Psoas muscle (tissue), 8 donors: ENCODE measurements at places on chromosomes 16 and 17.
A peak's percentile ranks its signal among the peaks of the same experiment; 100 is the strongest.

GRCh38 chr17:31412511-31412910 is 21.0 kb downstream of the RAB11FIP4 start:
- DNase-seq, result no peak

DNA sequence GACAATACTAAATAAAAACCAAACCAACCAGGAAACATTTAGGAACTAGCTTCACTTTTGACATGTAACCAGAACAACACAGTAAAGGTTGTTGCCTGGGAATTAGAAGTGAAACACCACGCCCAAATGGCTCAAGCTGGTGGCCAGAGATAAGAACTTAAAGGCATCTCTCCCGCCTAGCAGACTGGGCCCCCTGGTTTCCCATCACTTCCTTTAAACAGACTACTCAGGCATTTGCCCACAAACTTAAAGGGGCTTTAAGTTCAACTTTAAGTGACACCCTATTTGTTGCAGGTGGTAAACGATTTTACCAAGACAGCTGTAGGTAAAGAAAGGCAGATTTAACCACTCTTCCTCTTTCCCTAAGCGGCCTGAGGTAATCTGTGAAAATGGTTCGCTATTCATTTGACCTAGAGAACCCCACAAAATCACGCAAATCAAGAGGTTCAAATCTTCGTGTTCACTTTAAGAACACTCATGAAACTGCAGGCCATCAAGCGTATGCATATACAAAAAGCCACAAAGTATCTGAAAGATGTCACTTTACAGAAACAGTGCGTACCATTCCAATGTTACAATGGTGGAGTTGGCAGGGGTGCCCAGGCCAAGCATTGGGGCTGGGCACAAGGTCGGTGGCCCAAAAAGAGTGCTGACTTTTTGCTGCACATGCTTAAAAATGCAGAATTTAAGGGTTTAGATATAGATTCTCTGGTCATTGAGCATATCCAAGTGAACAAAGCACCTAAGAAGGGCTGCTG is 40.8 kb upstream of the BPTF start:
- DNase-seq, result no peak

DNA sequence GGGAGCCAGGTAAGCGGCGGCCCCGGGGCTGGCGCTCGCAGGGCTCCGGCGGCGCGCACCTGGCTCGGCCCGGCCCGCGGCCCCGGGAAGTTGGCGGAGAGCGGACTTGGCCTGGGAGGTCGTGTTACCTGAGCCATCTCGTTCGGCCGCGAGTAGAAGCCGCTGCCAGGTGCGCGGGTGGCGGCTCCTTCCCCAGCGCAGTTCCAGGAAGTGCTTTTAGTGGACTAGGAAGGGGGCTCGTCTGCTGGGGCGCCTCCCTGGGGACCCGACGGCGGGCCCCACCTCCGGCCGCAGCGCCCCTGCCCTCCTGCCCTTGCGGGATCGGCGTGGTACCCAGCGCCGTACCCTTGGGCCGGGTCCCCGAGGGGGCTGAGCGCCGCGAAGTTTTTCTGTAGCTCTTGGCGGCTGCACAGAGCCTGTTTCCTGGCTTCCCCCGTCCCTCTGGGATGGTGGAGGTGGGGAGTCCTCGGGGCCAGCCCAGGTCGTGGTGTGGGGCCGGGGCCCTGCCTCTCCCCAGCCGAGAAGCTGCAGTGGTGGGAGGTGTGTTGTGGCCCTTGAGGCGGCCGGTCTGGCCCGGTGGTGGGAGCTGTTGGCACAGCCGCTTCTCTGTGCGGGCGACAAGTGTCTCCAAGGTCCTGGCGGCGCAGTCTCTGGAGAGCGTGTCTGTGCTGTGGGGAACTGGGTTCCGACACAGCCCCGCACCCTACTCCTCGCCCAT is 96.9 kb downstream of the RAB11FIP4 start:
- peak; percentile 56 for DNase-seq

GRCh38 chr16:49581630-49582298 is 208.2 kb downstream of the C16orf78 start:
- DNase-seq, result no peak

GRCh38 chr17:32483451-32484019 is 3.3 kb upstream of the CDK5R1 start:
- peak; percentile 89 for DNase-seq

GRCh38 chr17:82710499-82711232 is 5.8 kb upstream of the FN3KRP start:
- DNase-seq, result no peak

- DNase-seq, result no peak
Measured at GRCh38 chr17:49055181-49055927, 58.2 kb downstream of the IGF2BP1 start.

DNA sequence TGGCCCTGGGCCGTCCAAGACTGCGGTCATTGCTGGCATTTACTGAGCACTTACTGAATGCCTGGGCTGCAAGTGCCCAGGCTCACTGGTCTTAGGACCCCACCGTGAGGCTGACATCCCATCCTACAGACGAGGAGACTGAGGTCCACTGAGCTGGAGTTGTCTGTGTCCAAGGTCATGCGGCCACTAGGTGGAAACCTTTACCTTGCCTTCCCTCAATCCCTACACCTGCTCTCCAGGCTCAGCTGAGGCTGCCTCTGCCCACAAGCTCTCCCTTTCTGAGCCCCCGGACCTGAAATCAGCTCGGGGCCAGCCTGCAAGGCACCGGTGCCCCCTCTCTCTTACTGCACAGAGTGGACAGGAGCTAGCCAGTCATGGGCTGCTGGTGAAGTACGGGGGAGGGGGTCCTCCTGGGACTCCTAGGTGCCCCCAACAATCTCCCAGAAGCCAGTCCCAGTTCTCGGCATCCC is 1.5 kb downstream of the CASKIN1 start:
- no peak for DNase-seq

DNA sequence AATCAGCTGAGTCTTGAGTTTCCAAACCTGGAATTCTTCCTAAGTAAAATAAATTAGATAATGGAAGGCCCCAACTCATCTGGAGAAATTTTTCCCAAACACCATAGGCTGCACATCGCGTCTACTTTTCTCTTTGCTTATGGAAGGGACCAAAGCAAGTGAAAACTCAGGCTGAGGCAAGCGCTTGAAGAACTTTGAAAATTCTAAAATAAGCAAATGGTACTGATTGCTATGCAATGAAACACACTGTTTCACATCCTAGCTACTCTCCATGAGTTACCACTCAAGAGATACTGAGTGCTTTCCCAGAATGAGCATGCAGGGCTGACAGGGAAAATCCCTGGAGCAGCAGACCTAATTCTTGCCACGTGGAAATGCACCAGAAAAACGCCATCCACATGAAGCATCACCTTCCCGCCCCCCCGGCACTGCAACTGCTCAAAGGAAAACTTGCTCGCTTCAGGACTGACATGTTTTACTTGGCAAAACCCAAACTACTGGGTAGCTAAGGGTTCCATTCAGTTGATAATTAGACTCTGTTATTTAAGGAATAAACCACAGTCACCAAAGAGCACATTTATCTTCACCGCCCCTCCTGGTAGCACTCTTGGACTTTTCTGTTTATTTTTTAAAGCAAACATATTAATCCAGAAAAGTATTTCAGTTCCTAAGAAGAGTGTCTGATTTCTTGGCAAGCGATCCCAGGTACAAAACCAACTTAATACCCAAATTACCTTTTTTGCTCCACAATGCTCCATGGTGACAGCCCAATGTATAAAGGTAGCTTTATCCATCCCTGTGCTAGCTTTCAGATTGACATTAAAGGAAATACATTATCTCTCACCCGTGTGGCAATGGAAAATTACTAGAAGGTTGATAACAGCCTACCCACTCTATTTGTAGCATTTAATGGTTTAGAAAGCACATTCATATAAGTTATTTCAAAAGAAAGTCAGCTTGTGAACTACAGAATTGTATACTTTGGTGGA is 62.5 kb downstream of the WDR59 start:
- no peak for DNase-seq

DNA sequence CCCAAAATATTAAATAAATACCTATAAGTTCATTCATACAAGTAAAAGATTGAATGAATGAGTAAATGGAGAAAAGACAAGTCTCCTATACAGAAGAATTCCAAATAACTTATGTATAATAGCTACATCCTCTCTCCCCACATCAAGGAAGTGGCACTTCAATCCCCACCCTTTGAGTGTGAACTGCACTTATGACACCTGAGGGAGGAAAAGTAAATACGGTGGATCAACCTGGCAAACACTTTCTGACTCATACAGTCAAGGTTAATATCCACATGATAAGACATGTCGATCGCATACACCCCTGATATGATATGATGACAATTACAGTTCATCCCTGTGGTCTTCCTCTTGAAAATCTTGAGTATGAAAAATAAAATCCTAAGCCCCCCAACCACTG is 18.0 kb downstream of the SLFN12L start:
- DNase-seq, result no peak
